ENCODE measurements at places on chromosomes 11 and 22.

DNA sequence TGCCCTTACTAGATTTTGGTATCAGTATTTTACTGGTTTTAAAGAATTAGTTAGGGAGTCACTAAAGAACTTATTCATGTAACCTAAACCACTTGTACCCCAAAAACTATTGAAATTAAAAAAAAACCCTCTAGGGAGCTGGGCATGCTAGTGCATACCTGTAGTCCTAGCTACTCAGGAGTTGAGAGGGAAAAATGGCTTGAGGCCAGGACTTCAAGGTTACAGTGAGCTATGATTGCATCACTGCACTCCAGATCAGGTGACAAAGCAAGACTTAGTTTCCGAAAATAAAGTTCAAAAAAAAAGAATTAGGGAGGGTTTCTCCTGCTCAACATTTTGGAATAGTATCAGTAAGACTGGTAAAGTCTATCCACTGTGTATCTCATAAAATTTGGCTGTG, 364.4 kb upstream of the LUZP2 start:
- no peak for DNase-seq

DNA sequence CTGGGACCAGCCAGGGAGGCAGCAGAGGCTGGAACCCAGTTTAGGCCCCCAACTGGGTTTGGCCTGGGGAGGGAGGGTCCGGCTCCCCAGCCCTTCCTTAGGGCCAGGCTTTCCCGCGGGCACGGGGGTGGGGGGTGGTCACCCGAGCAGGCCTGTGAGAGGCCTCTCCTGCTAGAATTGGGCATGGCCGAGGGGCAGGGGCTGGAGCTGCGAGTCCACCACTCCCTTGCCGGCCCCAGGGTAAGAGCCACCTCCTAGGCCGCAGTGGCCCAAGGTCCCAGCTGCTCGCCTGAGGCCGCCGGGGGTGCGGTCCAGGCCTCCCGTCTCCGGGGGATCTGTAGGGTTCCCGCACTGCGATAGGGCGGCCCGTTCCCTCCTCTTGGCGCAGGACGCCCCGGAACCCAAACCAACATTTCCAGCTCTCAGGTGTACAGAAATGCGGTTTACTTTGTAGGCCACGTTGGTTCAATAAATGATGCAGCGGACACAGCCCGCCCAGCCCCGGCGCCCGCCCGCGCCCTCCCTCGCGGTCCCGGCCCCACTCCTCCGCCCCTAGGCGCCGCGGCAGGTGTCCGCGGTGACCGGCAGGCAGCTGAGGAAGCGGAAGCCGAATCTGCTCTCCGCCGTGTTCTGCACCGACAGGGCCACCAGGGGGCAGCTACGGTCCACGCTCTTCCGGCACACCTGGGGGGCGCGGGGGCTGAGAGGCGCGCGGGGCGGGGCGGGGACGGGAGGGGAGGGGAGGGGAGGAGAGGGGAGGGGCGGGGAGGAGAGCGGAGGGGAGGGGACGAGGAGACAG, 5.9 kb downstream of the LMNTD2 start:
- peak; percentile 77 for DNase-seq

GRCh38 chr22:33819743-33820142, 100.5 kb downstream of the LARGE1 start:
- no peak for DNase-seq

DNA sequence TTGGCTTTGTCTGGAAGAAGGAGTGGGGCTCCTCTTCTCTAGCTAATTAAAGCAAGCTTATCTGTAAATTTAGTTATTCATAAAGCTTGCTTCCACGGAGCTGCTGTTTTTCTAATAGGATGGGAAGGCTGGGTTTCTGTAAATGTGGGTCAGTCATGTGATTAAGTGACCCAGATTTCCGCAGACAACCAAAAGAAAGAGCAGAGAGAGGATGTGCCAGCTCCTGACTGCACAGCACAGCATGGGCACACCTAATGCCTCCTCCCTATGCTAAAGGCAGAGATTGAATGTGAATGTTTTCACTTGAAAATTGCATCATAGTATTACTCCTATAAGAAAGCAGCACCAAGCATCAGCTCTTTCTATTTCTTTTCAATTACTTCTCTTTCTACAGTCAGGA, 160.2 kb downstream of the FAT3 start:
- no peak for DNase-seq

- no peak for DNase-seq
These were observed 52.1 kb upstream of the MYEOV start for GRCh38 chr11:69241844-69242243.

GRCh38 chr11:123562158-123562557, 92.3 kb downstream of the SCN3B start:
- peak; percentile 23 for DNase-seq

GRCh38 chr11:33669598-33670249, 30.9 kb downstream of the C11orf91 start:
- no peak for DNase-seq

DNA sequence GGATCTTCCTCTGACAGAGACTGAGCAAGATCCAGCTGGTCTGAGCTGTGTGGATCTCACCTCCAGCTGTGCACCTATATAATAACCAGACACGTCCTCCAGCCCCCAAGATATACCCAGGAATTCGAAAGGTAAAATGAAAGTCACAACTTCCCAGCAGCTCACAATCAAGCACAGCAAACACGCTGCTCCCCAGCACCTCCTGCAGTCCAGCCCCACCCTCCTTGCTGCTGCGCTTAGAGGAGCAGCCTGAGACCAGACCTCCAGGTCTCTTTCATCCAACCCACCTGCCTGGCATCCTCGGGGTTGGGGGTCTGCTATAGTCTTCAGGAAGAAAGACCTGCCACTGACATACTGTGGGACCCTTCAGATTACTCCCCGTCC, 3.0 kb upstream of the APOL4 start:
- no peak for DNase-seq

DNA sequence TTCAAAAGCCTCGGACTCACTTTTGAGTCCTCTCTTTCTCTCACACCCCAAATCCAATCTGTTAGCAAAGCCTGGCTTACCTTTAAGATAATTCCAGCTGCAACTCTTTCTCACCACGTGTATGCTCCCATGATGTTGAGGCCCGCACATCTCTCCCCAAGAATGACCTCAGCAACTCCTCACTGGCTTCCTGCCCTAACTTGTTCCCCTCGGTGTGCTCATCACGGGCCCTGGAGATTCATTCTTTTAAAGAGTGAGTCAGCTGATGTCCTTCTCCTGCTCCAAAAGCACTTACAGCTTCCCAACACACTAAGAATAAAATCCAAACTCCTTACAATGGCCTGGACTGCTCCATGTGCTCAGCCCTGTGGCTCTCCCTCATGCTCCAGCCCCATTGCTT, 1041.3 kb downstream of the OPCML start:
- DNase-seq: no peak

GRCh38 chr22:39580006-39580441, 9.5 kb downstream of the CACNA1I start:
- DNase-seq: no peak

DNA sequence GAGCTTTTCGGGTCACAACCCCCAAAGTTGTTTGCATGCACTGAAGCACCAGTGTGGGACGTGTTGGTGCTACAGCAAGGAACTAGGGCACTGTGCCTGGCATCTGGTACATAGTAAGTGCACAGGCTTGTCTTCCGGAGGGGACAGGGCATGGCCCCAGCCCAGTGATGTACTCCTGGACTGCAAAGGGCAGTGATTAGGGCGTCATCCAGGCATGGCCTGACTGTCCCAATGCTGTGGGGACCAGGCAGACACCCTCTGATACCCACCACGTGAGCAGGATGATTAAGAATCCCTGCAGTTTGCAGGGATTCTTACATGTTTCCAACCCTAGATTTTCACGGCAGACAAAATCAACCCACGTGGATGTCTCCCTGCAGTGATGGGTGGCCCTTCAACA, 50.0 kb upstream of the RFPL3 start:
- DNase-seq: no peak

Measured in NCI-H1092 treated with DMSO at 0.1 percent for 48 hours (cell line).